NCI-H1105 treated with DMSO at 0.1 percent for 48 hours (cell line): ENCODE measurements at places on chromosomes 2 and 18.
A peak's percentile ranks its signal among the peaks of the same experiment; 100 is the strongest.

GRCh38 chr2:961786-962185, 11.1 kb downstream of the SNTG2 start:
- no peak for DNase-seq

DNA sequence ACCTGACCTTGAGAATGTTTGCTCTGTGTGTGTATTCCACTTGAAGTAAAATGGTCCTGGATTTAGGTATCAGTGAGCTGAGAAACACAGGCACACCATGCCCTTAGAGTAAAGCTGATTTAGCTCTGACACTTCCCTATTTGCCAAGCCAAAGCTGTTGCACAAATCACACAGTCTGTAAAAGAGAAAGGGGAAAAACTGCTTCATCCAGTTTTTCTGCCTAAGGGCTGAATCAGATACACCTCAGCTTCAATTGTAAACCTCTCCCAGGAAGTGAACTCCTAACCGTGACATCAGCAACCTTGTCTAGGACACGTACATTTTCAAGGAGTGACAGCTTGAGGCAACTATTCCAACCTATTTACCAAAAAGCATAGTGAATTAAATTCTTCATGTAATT, 150.4 kb downstream of the NR4A2 start:
- DNase-seq: no peak

DNA sequence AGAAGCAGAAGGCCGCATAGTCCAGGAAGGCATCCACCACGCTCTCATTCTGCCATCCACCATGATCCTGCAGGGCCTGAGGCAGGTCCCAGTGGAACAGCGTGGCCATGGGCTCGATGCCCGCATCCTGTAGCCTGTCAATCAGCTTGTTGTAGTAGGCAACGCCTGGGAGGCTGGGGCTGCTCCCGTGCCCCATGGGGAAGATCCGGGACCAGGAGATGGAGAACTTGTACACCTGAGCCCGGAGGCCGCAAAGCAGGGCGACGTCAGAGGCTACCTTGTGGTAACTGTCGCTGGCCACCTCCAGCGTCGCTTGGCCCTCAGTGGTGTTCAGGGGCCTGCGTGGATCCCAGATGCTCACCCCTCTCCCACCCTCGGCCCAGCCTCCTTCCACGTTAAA, 19.5 kb downstream of the LCT start:
- DNase-seq: no peak

DNA sequence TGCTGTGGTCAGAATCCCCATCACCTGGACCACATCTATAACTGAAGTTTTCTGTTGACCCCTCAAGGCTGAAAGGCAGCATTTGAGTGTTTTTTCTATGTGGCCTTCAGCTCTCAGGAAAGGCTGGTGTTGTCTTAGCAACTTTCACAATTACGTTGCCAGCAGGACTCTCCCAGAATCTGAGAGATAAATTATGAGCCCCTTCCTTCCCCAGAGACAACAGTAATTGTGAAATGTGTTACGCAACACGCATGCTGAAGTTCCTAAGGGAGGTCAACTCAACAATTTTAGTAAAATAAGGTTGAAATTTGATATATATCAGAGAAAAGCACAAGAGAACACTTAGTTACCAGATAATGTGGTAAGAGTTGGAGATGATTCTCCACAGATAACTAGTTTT, 216.5 kb upstream of the SLC8A1 start:
- no peak for DNase-seq

GRCh38 chr2:215970425-215970824, 42.9 kb downstream of the MREG start:
- DNase-seq: no peak

DNA sequence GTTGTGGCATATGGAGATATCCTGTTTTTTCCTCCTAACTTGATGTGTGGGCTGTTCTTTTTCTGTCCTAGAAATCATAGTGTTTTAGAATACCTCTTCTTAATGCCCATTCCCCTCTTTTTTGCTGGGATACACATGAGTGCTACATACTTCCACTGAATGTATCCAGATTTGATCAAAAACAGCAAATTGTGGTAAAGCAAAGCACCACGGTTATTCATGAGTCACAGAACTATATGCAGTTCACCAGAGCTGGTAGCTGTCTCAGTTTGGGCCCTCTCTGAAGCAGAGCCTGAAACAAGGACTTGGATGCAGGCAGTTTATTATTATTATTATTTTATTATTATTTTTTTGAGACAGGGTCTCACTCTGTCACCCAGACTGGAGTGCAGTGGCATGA, 69.9 kb upstream of the CTLA4 start:
- DNase-seq: no peak

- no peak for DNase-seq
Measured at GRCh38 chr2:128601298-128602037, 282.8 kb upstream of the HS6ST1 start.

GRCh38 chr2:170887496-170887895, 41.6 kb upstream of the GORASP2 start:
- DNase-seq: no peak

GRCh38 chr18:29644276-29644675, 1398.3 kb downstream of the DSC3 start:
- DNase-seq: no peak

- peak; percentile 20 for DNase-seq
Measured at GRCh38 chr2:143732076-143732475, 602.9 kb downstream of the ARHGAP15 start.

DNA sequence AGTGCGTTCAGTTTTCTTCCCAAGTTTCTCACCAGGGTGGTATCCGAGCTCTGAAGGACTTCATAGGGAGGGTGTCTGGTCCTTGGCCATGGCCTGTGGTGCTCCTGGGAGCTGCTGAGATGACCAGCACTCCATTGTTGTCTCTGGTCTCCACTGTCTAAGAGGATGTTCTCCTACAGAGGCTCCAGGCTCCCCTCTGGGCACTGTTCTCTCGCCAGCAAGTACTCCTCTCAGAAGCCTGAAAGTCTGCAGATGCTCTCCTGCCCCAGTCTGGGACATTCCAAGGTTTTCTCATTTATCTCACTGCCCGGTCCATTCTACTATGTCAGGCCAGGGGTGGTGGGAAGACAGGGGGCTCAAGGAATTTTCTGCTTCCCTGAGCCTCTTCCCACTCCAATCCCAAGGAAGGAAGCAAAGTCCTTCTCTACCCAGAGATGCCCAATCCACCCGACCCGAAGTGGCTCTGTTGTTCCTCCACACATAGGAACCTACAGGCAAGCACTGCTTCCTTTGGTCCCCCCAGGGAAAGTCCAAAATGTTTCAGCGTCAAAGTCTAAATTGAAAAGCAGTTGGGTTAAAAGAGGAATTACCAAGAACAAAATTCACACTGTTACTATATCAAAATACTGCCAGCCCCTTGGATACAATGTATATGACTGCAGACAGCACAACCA, 110.5 kb downstream of the GYPC start:
- DNase-seq: no peak

GRCh38 chr2:172817411-172817810, 81.8 kb downstream of the RAPGEF4 start:
- DNase-seq: no peak

DNA sequence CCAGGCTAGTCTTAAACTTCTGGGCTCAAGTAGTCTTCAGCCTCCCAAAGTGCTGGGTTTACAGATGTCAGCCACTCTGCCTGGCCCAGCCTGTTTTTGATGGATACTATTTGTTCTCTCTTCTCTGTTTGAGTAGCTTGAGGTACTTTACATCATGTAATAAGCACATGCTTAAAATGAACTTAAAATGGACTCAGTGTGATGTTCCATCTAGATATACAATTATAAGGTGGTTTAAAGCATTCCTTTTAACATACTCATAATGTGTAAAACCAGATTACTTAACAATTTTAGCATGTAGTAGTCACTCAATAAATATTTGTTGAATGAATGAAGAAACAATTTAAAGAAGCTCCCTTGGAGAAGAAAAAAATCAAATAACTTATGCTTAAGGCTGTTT, 9.6 kb downstream of the PTPRM start:
- no peak for DNase-seq

GRCh38 chr2:202113571-202114142, 40.6 kb downstream of the KIAA2012 start:
- peak; percentile 6 for DNase-seq
